Mucosa of descending colon (tissue), 3 donors: ENCODE measurements at places on chromosomes 12 and 14. TPM values are rescaled to one million over a fixed set of nuclear protein-coding genes. Genes with fewer than 3 reads are reported as not detected.

The CLEC14A gene
- total RNA-seq: 10.5 TPM

The SSTR1 gene
- 9.7 TPM for total RNA-seq

The OR6C2 gene
- not detected for total RNA-seq

The NPFF gene
- total RNA-seq: not detected

The PDE3A gene
- total RNA-seq: 47.2 TPM

DNA sequence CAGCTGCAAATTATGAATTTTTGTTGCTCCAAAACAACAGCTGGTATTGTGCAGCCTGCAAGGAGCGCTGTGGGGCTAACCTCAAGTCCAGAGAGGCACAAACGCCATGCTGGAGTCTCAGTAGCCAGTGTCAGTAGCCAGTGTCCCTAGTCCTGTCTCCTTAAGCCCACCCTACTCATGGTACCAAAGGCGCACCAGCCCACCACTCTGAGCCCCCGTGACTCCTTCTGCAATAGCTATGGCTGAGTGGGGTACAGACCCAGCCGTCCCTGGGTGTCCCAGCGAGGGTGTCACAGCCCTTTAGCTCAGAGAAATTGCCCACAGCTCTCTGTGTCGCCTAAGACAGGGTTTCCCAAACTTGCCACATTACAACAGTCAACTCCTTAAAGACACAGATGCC is 65.2 kb downstream of the ARL6IP4 start:
- DNase-seq: no peak

DNA sequence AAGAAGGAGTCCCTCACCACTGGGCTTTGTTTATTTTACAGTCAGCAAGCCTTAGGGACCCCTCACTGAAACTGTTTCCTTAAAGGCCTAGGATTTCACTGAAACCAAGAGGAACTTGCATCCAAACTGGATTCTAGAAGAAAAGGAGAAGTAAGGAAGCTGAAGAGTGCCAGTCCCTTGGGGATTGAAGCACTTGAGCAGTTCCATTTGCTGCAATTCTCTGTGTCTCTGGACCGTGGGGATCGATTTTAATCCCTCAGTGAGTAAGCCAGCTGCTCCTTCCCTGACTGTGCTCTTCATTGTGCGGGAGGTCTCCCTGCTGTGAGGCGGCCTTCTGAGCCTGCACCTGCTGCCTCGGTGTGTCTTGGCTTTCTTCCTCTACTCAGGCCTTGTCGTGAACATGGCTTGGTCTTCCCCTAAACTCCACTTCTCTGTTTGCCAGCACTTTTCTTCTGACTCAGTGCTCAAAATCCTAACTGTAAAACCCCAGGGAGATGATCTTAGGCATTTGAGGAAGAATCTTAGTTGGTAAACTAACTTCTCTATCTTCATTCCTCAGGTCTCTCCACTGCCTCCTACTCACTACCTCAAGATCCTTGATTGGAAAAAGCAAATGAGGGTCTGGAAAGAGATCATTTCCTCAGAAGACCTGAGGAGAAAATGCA is 132.6 kb downstream of the SLC38A6 start:
- DNase-seq: no peak

DNA sequence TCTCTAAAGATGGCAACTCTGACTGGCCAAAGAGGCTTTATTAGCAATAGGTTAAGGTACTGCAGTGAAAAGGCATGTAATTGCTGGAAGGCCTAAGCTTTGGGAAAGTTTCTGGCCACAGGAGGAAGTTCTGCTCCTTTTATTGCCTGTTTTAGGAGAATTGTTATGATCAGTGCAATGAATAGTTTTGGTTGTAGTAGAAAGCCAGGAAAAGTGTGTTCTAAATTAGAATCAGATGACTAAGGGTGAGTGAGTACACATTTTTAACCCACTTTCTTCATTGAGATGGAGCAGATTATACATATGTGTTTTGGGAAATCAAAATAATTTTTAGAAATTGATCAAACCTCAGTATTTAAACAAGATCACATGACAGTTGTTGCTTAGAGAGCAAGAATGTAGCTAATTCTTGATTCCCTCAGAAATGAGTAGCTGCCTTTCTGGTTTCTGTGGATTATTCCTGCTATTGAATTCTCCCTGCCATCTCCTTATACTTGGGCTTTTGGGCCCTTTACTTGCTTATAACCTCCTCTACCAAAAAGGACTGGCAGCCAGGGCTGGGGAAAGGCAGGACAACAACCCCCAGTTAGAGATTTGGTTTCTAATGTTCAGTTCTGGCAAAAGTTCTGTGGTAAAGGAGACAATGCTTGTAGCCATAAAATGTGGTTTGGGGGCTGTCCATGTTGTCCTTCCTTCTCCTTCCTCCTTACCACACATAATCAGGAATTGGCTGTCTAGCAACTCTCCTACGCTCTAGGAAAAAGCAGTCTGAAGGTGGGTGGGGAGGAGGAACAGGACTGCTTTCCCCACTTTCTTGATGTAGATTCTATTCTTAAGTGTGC is 217.1 kb downstream of the SLC38A4 start:
- no peak for DNase-seq

DNA sequence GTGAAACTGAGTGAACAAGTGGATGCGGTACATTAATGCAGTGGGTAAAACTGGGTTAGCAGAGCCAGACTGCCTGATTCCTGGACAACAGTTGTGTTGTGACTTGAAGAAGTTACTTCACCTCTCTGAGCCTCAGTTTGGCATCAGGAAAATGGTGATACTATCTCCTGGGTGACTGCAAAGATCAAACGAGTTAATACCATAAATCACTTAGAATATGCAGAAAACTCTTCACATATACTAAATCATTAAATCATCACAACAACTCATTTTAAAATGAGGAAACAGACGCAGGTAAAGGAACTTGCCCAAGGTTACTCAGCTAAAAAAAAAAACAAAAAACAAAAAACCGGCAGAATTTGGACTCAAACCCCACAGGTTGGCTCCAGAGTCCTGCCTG is 811 bp downstream of the MTERF2 start:
- DNase-seq: no peak

DNA sequence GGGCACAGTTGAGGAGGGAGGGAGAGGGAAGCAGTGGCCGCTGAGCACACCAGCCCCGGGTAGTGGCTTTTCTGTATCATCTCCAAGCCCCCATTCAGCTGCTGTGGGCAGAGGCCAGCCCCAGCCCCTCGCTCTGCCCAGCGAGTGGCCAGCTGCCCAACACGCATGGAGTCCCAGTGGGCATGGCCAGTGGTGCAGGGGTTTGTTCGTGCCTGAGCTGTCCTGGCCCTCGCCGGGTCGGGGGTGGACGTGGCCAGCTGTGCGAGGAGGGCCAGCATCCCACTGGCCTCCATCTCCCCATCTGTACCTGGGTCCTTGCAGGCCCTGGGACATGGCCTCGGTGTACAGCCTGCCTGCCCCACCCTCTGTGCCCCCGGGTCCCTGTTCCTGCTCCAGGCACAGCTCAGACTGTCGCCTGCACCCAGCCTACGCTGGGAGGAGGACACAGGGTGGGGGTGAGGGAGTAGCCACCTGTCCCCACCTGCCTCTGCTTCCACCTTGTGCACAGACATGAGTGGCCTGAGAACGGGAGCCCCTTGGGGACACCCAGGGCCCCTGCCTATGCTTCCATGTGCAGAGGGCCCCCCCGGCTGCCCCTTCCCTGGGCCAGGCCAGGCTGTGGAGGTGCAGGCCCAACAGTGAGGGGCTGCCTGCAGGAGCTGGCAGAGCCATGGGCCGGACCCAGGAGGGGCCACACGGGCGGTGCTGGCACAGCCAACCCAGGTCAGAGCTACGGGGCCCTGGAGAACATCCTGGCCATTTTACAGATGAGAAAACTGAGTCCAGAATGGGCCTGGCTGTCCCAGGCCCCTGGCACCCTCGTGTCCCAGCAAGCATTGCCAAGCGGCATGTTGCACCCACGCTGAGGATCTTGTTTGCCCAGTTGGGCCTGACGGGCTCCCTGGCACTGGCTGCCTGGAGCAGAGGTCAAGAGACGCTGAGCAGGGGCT is 4.3 kb downstream of the INF2 start:
- no peak for DNase-seq

DNA sequence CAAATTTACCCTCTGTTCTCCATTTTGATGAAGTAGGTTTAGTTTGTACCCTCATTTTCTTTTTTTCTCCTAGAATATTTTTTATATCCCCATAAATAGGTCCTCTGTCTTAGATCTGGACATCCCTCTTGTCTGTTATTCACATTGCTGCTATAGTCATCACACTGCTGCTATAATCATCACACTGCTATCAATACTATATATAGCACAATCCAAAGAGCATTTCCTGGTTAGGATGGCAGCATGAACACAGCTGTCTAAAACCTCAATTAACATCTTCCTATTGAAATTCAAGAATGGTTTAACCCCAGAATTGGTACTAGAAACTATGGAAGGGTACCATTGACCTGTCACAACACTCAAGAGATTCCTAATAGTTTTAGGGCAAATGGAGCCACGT is 27.6 kb upstream of the CCDC91 start:
- no peak for DNase-seq

DNA sequence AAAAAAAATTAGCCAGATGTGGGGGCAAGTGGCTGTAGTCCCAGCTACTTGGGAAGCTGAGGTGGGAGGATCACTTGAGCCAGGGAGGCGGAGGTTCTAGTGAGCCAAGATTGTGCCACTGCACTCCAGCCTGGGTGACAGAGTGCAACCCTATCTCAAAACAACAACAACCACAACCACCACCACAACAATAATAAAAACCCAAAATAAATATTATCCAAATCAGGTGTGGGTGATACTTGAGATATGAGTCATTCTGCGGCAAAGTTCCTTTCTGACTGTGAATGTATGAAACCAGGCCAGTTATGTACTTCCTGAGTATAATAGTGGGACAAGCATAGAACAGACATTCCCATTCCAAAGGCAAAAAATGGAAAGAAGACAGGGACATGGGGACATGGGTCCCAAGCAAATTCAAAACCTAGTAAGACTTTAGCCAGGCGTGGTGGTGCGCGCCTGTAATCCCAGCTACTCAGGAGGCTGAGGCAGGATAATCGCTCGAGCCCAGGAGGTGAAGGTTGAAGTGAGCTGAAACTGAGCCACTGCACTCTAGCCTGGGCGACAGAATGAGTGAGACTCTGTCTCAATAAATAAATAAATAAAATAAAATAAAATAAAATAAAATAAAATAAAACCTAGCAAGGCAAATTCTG is 9.7 kb upstream of the ERC1 start:
- no peak for DNase-seq

DNA sequence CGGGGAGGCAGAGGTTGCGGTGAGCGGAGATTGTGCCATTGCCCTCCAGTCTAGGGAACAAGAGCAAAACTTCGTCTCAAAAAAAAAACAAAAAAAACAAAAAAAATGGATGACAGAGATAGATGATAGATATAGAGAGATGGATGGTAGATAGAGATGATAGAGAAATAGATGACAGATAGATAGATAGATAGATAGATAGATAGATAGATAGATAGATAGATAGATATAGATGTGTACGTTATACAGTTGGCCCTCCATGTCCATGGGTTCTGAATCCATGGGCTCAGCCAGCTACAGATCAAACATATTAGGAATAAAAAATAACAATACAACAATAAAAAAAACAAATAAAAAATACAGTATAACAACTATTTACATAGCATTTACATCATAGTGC is 12.8 kb upstream of the SLC25A3 start:
- DNase-seq: no peak

DNA sequence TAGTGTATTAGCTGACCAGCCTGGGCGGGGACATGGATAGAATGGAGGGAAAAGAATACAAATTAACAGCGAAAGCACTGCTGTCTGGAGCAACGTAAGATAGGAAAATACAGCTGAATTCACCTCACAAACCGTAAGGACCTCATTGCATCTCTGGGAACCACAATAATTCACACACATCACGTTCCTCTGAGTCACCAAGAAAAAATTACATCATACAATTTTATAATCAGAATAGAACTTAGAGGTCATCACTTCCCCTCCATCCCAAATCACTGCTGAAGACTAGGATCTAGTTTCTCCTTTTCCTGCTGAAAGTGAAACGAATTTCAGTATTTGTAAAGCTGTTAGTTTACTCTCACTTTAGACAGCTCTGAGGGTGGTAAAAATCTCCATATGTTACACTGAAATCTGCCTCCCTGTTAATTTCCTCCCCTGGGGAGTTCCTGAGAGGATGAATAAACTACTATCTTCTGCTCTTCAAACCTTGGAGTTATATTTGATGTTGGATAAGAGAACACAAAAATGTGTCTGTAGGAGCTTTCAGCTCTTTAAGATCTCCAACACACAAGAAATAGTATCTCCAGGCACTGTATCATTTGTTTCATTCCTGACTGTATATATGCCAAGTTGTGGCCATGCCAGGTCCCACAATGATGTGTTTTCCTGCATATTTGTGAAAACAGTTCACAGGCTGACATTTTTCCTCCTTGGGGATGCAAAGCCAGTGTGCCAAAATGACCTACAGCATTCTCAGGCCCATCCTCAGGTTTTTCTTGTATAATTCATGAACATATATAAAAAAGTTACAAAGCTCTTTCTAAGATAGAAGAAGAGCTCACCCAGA is 63.8 kb upstream of the SSTR1 start:
- DNase-seq: no peak

DNA sequence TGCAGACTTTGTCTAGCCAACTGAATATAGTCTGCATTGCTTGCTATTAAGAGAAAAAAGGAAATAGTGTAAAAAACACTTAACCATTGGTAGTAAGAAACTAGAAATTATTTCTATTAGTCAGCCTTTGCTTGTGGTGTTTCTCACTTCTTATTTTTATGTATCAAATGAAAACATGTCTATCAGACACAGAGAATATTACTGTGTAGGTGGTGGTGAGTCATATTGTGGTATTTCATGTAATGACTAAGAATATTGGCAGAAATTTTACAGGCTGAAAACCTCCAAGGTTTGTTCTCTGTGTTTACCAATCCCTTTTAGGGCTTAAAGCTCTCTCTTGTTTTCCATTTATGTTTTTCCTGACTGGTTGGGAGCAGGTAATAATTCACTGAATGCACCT is 87.2 kb downstream of the DAAM1 start:
- no peak for DNase-seq

- no peak for DNase-seq
These were observed 29.6 kb downstream of the CCDC92 start for GRCh38 chr12:123942911-123943648.

DNA sequence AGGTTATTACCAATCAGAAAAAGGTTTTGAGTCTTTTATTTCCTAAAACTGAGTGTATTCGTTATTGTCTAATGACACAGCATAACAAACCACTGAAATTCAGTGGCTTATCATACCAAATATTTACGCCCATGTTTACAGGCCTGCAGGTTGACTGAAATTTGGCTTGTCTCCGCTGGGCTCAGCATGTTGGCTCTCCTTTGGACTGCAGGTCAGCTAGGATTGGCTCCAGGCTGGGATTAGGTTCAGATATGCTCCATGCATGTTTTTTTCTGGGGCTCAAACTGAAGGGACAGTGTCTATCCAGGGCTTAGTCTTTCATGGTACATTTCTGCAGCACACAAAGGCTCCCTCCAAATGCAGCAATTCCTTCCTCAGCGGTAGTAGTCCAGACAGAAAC is 569.9 kb downstream of the DIO2 start:
- DNase-seq: no peak

GRCh38 chr14:46940611-46941010 is 289.0 kb upstream of the RPL10L start:
- no peak for DNase-seq

DNA sequence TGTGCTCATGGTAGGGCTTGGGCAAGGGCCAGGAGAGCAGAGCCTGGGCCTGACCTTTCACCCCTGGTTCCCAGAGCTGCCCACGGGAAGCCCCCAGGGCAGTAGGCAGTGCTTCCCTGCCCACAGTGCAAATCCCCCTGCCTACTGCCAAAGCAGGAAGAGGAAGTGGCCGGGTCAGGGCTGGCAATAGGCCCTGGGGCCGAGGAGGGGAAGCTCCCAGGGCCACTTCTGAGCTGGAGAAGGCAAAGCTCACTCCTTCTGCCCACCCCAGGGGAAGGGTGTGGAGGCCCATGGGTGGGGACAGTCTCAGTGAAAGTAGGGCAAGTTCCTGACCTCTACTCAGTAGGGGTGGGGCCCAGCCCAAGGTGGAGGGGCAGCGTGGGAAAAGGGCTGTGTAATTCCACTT is 5.4 kb upstream of the NR4A1 start:
- DNase-seq: peak; percentile 81
